Testis (tissue), 5 donors: ENCODE measurements at places on chromosomes 1 and 21. TPM values are rescaled to one million over a fixed set of nuclear protein-coding genes. Genes with fewer than 3 reads are reported as not detected.

DNA sequence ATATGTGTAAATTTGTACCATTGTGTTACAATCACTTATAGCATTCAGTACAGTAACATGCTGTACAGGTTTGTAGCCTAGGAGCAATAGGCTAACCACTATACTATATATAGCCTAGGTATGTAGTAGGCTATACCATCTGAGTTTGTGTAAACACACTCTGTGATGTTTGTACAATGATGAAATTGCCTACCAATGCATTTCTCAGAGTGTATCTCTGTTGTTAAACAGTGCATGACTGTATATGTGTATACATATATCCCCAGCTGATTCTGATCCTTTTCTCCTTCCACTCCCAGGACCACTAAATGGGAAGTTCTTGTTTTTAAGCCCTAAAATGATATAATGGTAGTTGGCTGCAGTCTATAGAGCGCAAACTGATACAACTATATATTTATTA lies 7.8 kb downstream of the GNPAT start:
- H3K27ac ChIP-seq, result no peak overlapping the region
- H3K4me3 ChIP-seq, result no peak overlapping the region
- no peaks in the 10 kb centered on the region for H3K27me3 ChIP-seq
- no peaks in the 10 kb centered on the region for H3K36me3 ChIP-seq
- H3K4me1 ChIP-seq, result no peaks in the 10 kb centered on the region

- no peaks in the 10 kb centered on the region for H3K27me3 ChIP-seq
- peak; percentile 84 for DNase-seq
Observed at GRCh38 chr1:89632657-89633247, at the start of gene LRRC8C. Gene LRRC8C, plus strand, starts transcription at chr1:89633120. Its CDS starts 53,354 bp downstream, at chr1:89686474.

- H3K27me3 ChIP-seq, result no peaks in the 10 kb centered on the region
- no peaks in the 10 kb centered on the region for H3K4me1 ChIP-seq
- DNase-seq, result no peak
Observed at GRCh38 chr1:223041481-223041880, 101.6 kb downstream of the TLR5 start.

DNA sequence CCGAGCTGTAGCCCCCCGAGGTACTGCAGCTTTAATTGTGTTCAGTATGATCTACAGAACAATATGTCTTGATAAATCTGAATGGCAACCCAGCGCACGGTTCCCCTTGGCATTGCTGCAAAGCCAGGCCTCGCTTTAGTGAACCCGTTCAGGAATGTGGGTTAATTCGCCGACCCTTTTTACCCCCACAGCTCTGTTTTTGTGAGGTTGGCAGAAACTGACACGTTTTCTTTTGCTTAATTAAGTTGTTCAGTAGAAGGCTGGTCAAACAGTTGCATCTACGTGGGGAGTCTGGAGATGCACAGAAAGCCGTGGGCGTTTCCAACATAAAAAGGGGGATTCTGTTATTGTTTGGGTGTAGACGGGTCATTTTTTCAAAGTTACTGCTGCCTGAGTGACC lies 43.2 kb downstream of the OLIG1 start:
- H3K36me3 ChIP-seq, result no peaks in the 10 kb centered on the region
- H3K4me1 ChIP-seq, result peaks cover 6% of the 10 kb centered on the region
- H3K4me3 ChIP-seq, result no peak overlapping the region
- DNase-seq, result no peak
- H3K27ac ChIP-seq, result no peak overlapping the region
- H3K27me3 ChIP-seq, result no peaks in the 10 kb centered on the region

- H3K4me3 ChIP-seq, result no peak overlapping the region
- H3K4me1 ChIP-seq, result peaks cover 42% of the 10 kb centered on the region
- H3K27ac ChIP-seq, result peak overlapping the region; percentile 74
- H3K27me3 ChIP-seq, result no peaks in the 10 kb centered on the region
- no peaks in the 10 kb centered on the region for H3K36me3 ChIP-seq
- DNase-seq, result peak; percentile 85
Observed at GRCh38 chr1:154419620-154420571, 14.8 kb downstream of the IL6R start.

DNA sequence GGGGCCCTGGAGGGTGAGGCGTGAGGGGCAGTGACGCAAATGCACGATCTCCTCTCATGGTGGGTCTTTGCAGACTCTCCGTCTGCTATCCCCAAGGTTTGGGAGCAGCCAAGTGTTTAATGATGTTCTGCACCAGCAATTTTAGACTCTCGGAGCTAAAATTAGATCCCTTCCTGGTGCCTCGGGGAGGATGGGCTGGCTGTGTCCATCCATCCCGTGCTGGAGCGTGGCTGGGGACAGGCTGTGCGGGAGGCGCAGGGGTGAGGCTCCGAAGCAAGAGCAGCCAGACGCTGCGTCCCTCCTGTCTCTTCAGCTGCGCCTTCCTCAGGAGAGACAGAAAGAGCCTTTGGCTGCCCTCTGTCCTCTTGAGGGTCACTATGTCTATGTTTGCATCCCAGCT lies 387.6 kb downstream of the CAMTA1 start:
- H3K4me1 ChIP-seq, result no peaks in the 10 kb centered on the region
- peak; percentile 72 for DNase-seq
- no peak overlapping the region for H3K4me3 ChIP-seq
- no peak overlapping the region for H3K27ac ChIP-seq
- H3K27me3 ChIP-seq, result no peaks in the 10 kb centered on the region

GRCh38 chr1:161305867-161306519 lies 3.8 kb downstream of the MPZ start:
- no peak overlapping the region for H3K27ac ChIP-seq
- H3K4me3 ChIP-seq, result peak overlapping the region; percentile 60
- DNase-seq, result peak; percentile 81

GRCh38 chr21:16468184-16468583 lies 738.4 kb downstream of the USP25 start:
- no peak overlapping the region for H3K4me3 ChIP-seq
- no peaks in the 10 kb centered on the region for H3K27me3 ChIP-seq
- no peaks in the 10 kb centered on the region for H3K4me1 ChIP-seq
- no peak overlapping the region for H3K27ac ChIP-seq
- no peaks in the 10 kb centered on the region for H3K36me3 ChIP-seq
- DNase-seq, result no peak

DNA sequence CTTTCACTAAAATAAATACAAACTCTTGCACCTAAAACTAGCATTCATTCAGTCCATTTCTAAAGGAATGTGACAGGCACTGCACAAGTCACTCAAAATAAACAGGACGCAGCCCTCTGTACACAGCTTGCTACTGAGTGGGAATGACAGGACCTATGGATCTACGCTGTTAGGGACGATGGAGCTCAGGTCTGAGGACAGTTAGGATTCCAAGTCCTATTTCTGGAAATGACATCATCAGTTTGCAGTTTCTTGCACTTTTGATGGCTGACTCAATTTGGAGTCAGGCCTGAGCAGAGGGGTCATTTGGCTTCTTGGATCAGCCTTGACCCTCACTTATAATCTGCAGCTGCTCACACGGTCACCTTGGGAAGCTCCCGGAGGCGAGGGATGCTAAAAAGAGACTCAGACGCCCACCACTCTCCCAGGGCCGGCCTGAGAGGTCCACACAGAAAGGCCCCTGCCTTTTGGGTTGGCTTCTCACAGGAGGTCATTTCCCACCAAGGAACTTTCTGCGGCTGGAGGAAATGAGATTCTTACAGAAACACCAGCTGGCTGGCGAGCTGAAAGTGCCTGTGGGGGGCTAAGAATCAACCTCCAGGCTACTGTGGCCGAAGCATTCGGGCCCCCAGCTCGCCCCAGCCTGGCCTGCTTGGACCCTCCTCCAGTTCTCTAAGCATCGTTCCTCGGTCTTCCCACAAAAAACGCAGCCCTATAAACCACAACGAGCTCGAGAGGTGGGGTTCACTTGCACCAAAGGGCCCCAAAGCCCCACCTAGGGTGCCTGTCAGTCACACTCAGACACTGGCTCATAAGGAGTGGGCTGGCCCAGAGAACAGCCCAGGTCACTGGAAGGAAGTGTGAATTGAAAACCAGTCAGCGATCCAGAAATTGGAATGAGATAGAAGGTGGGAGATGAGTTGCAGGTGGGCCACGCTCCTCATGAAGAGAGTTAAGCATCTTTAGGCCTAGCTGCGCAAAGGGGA lies 8.9 kb upstream of the PDE9A start:
- no peak overlapping the region for H3K27ac ChIP-seq
- no peaks in the 10 kb centered on the region for H3K27me3 ChIP-seq
- no peak overlapping the region for H3K4me3 ChIP-seq
- no peak for DNase-seq
- H3K36me3 ChIP-seq, result no peaks in the 10 kb centered on the region
- H3K4me1 ChIP-seq, result peaks cover 11% of the 10 kb centered on the region

DNA sequence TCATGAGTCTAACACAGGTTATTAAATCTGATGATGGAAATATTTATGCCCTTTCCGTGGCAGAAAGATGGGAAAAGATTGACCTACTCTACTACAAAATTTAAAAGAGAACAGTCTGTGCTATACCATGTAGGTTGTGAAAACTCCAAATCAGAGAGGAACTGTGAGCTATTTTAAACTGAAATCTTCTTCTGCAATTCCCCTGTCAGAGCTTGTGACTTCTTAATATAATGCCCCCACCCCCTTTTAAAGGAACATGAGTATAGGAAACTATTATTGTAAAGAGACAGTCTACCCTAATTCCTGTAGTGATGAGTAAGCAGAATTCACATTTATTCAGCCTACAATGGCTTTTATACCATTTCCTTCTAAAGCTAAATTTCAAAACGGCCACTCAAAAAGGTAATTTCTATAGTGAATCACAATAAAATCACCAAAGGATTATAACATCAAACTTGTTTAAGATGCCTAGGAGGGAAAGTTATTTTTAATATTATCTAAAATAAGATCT lies 11.7 kb downstream of the DSCAM start:
- H3K4me3 ChIP-seq, result no peak overlapping the region
- H3K27ac ChIP-seq, result no peak overlapping the region
- no peaks in the 10 kb centered on the region for H3K36me3 ChIP-seq
- no peaks in the 10 kb centered on the region for H3K4me1 ChIP-seq

GRCh38 chr1:52037402-52037814 lies 3.8 kb upstream of the KTI12 start:
- H3K36me3 ChIP-seq, result no peaks in the 10 kb centered on the region
- no peak overlapping the region for H3K27ac ChIP-seq
- no peak overlapping the region for H3K4me3 ChIP-seq
- no peaks in the 10 kb centered on the region for H3K27me3 ChIP-seq
- DNase-seq, result no peak

MIGA1 gene
- 11.2 TPM for total RNA-seq

YOD1 gene
- total RNA-seq, result 12.3 TPM
